Activated CD4-positive, alpha-beta T cell treated with anti-CD3 and anti-CD28 coated beads for 48 hours (primary cell): ENCODE measurements at places on chromosomes 13 and 19.

GRCh38 chr13:74755065-74755464 lies 620.9 kb upstream of the KLF12 start:
- no peak for DNase-seq

DNA sequence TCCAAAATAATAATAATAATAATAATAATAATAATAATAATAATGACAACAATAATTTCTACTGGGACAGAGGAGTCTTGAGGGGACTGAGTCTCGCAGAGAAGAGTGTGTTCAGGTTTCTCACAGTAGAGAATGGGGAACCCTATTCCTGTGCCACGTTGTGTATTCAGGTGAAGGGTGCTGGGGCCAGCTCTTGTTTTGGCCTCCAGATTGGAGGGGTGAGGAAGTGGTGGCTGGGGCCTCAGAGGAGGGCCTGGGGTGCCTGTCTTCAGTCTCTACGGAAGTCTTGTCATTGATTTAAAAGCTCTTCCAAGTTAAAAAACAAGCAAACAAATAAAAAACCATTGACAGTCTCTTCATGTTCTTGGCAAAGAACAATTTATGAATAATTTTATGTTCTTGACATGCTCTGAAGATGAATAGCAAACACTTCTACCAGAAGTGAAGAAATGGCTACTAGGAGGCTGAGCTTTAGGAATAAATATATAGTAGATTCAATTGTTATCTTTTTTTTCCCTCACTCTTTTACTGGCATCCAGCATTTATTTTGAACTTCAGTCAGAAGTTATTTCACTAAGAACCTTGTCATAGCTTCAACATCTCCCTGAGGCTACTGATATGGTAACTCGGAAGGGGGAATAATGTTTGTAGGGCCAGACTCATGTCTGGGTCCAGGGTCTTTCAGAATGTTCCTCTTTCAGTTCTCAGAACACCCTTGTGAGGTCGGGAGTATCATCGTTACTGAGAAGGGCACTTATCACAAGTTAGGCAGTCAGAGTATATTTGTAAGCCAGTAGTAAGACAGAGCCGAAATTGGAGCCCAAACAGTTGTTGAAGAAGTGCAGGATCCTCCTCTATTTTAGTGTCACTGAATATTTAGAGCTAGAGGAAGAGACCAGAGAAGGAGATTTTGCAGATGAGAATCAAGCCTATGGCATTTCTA lies 13.1 kb downstream of the LRCH1 start:
- DNase-seq: no peak

DNA sequence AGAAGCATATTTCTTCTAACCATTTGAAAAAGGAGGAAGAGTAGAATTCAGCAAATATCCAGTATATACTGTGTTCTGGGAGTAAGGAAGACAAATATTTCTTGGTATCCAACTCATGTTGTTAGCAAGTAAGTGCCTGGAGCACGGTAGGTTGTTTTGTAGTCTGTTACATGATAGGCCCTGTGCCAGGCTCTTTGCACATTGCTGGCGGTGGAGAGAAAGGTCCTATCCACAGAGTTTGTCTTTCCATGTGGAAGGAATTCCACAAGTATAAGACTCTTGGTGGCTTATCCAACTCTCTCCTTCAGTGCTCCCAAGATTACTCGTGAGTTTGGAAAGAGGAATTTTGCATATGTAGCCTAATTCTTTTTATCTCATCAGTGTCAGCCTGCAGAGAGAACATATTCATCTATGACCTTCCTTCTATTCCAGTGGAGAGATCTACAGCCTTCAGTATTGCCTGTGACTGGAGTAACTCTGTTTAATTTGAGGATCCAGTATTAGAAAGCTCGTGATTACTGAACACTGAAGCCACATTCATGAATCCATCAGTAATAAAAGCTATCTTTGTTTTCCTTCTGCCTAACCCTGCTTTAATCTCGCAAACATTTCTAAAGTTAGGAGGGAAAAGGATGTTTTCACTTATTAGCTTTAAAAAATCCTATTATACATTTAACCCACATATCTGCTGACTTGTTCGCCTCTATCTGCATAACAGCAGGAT lies 183.9 kb upstream of the CSNK1A1L start:
- no peak for DNase-seq

- DNase-seq: no peak
Observed at GRCh38 chr13:113399755-113400149, 35.8 kb upstream of the GRTP1 start.

DNA sequence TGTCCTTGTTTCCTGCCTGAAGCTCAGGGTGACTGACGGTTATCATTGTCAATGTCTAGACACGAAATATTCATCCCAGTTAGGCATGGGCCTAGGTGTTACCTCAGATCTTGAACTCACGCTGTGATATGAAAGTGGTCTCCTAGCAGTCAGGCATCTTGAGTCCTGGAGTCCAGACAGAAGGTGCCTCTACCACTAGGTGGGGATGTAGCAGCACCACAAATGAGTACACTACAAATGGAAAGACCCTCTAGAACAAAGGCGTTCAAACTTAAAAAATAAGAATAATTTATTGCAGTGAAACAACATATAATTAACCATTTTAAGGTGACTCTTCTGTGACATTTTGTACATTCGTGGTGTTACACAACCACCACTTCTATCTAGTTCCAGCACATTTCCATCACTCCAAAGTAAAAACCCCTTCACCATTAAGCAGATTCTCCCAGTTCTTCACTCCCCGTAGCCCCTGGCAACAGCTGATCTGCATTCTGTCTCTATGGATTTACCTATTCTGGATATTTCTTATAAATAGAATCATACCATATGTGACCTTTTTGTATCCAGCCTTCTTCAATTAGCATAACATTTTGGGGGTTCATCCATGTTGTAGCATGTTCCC lies 11.9 kb upstream of the FRY start:
- DNase-seq: peak; percentile 20

- DNase-seq: no peak
Observed at GRCh38 chr13:24557081-24557480, 44.5 kb upstream of the PARP4 start.

- no peak for DNase-seq
Observed at GRCh38 chr13:113875429-113875815, 11.5 kb upstream of the GAS6 start.

DNA sequence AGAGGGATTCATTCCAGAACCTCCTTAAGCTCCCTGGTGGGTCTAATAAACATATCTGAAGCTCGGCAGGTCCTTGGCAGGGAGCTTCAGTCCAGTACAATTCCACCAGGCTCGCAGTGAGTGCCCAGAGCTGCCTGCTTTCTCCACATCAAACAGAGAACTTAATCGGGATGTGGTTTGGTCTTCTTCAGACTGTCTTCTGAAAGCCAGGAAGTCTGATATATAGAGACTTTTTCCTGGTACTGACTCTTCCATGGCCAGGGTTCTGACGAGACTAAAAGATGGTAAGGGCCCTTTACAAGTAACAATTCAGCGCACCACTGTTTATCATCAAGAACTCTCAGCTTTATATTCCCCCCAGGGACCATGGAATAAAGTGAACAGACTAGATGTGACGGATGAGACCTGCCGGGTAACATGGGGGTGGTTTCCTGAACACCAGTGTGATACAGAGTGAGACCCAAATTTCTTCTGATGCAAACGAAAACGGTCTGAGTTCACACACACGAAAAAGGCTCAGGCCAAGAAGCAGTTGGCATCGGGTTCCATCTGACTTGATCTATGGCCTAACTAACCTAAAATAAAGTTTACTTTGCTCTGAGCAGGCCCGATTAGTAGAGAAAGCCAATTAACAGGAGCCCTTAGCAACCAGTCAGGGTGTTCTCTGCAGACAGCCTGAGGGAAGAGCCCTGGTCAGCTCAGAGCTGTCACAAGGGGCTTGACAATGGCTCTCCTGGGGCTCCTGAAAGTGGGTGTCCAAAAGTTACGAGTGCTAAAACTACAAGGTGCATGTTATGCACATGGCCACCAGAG lies 29.0 kb downstream of the RANBP3 start:
- peak; percentile 28 for DNase-seq

DNA sequence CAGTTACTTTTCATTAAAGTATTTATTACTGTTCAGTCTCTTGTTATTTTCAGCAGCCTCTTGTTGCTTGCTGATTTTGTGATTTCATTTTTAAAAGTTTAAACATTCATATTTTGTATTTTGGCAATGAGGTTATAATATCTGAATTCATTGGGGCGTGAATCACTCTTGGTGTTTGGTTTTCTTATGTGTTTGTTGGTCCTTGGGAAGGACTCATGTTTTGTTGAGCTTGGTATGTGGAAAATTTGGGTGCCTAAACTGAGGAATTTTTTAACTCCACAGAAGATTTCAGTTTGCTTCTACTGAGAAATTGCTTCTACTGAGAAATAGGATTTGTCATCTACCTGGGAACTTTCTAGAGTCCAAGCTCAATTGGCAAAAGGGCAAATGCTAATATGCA lies 38.2 kb downstream of the PDS5B start:
- no peak for DNase-seq

- DNase-seq: peak; percentile 31
Observed at GRCh38 chr19:49997709-49998108, 27.5 kb downstream of the VRK3 start.

- DNase-seq: no peak
Observed at GRCh38 chr19:30249911-30250310, 122.3 kb upstream of the ZNF536 start.

DNA sequence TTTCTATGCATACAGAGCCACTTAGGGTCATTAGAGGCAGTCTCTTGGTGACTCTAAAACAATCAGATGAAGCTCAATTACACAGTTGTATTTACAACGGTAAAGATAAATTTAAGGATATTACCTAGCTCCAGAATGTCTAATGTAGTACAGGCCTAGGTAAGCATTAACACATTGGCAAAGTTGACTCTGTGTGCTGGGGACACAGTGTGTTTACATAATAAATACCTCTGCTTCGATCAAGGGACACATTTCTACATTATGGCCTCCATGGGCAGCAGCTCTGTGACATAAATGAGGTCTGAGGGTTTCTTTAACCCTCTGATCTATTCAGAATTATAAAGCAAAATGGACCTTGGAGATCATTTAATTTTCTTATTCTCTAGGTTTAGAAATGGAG lies 74.7 kb downstream of the SERP2 start:
- no peak for DNase-seq

- DNase-seq: no peak
Observed at GRCh38 chr13:108213946-108214345, 1.4 kb downstream of the LIG4 start.

GRCh38 chr13:107900775-107901174 lies 314.6 kb downstream of the LIG4 start:
- no peak for DNase-seq

GRCh38 chr19:41328157-41328841 lies 18.3 kb downstream of the CCDC97 start:
- peak; percentile 75 for DNase-seq

- no peak for DNase-seq
Observed at GRCh38 chr13:77696879-77697216, 639 bp upstream of the SLAIN1 start.

- peak; percentile 4 for DNase-seq
Observed at GRCh38 chr13:34155931-34156607, 338.1 kb downstream of the RFC3 start.

DNA sequence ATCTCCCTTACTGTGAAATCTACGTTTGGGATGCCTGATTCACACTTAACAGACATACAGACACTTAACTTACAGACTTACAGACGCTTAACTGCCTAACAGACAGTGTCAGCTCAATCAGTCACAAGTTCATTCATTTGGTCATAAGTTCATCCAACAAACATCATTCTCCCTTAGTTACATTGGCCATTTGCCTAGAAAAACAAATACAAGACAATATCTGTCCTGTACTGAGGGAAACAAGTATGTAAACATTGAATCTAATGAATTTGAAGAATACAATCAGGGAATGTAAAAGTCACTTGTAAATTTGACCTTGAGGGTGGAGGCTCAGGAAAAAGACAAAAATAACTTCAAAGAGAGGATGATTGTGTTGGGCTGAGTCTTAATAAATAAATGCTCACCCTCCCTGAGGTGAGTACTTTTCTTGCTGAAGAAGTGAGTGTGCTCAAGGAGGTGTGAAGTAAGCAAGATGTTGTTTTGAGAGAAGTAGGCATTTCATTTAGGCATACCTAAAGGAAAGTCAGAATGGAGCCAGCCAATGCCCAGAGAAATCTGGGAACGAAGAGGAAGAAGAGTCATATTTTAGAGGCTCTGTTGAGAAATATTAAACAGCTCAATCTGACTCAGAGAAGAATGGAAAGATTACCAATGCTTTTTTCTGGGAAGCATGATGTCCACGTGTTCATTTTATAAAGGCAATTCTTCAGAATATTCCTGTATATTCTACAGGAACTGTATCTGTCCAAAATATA lies 958.4 kb upstream of the SLC10A2 start:
- DNase-seq: no peak

DNA sequence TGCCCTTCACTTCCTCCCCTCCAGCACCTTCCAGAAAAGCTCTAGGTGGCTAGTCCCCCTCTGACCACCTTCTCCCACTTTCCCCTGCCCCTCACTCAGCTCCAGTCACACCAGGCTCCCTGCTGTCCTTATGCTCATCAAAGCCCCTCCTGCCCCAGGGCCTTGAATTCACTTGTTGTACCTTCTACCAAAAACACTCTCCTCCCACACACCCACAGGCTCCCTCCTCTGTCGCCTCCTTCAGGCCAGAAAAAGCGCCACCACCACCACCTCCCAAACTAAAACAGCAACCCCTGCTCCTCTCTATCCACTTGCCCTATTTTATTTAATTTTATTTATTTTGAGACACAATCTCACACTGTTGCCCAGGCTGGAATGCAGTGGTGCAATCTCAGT lies 4.8 kb upstream of the CEACAM16 start:
- DNase-seq: peak; percentile 70

DNA sequence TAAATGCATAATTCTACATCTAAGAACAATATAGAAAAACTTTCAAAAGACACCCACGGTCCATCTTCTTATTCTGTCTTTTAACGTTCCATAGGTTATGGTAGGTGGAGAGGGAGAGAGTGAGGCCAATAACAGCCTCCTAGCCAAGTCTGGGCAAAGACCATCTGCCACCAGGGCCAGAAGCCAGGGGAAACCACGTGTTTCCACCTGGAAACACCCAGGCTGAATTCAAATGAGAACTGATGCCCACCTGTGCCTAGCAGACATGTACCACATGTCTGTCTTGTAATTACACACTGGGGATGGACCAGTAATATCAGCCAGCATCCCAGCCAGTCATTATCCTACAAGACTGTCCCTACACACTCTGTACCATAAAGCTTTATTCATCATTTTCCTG lies 1573.1 kb downstream of the EFNB2 start:
- DNase-seq: no peak

DNA sequence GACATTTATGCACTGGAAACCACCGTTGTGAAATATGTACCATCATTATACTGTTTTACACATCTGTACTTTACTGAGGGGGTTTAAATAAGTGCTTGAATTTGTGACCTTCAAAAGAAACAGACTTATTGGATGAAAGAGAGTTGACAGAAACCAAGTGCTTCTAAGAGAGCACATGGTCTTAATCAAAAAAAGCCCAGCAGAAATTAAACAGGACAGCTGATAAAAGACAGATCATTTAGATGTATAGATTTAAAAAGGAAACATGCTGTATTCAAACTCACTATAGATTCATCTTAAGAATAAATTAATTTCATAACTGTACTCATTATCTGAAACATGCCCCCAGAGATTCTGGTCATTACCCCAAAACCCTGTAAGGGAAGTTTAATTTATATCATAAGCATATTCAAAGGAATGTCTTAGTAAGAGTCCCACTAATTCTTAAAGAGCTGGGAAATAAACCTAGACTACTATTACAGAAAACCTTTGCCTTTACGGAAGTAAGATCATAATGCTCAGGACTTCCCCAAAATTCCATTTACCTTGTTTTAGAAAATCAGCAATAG lies 421.8 kb downstream of the DCT start:
- no peak for DNase-seq

- DNase-seq: no peak
Observed at GRCh38 chr19:14673088-14673487, 1.6 kb downstream of the ADGRE3 start.
